Iris pigment epithelial cell (primary cell): ENCODE measurements at places on chromosomes 5 and 9.

DNA sequence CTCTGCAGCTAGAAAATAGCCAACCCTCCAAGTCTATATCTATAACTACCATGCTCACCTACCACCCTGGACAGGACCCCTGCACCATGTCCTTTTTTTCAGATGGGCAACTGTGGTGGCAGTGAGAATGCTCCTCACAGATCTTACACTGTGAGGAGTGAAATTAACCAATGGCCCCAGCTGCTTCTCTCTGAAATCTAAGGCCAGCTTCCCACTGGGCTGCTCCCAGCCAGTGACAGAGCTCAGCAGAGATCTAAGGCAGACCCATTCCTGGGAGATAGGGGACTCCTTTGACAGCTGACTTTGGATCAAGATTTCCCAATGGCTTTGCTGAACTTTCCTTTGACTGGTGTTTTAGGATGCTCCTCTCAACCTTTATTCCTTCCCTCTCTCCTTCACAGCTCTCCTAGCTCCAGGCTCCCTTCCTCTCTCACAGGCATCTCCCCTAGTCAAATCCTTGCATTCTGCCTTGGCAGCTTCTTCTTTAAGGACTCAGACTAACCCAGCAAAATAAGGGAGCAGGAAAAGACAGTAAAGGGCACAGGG is 1.6 kb upstream of the ARAP3 start:
- no peak for DNase-seq

DNA sequence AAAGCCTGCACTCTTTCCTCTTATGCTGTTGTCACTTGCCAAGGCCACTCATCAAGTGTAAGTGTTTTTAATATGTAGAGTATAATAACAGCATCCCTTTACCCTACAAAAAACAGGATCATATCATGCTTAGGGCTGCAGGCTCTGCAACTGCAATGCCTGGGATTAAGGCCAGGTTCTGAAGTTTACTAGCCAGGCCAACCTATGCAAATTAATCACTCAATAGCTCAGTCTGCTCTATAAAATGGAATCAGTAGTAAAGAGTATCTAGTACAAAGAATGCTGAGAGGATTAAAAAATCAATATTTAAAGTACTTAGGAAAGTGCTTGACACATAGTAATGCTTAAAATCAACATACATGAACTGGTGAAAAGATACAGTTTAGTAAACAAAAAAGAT is 253.3 kb downstream of the EDIL3 start:
- peak; percentile 2 for DNase-seq

DNA sequence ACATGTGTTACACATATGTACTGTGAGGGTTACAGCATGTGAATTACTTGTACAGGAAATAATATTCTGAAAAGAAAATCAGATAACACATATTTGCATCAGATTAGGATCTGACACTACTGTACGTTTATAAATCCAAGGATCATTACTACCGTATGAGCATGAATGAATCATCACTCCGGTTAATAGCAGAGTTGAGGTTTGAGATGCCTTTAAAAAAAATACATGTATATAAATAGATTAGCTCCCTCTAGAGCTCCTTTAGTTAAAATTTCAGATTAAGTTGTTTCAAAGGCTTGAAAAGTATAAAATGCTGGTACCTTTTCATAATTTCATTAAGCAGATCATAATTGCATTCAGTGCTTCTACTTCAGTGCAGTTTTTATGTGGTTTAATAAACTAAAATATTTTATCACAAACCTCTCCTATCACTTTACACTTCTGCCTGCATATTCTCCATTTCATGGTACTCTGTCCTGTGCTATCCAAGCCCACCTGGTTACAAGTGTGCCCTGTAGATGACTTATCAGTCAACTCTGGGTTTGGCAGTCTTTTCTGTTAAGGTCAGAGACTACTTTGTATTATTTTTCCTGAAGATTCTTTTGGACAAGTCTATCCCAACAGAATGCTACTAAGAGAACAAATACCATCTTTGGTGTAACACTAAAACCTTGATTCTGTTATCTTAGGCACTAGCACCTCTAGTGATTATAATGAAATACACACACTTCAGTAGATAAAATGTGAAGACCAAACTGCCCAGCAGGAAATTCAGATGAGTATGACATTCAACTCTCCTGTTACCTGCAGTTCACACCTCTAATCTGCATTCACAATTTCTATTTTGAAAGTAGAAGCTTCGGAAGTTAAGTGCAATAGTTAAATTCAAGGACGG is 48.0 kb upstream of the POU5F2 start:
- DNase-seq = peak; percentile 84

DNA sequence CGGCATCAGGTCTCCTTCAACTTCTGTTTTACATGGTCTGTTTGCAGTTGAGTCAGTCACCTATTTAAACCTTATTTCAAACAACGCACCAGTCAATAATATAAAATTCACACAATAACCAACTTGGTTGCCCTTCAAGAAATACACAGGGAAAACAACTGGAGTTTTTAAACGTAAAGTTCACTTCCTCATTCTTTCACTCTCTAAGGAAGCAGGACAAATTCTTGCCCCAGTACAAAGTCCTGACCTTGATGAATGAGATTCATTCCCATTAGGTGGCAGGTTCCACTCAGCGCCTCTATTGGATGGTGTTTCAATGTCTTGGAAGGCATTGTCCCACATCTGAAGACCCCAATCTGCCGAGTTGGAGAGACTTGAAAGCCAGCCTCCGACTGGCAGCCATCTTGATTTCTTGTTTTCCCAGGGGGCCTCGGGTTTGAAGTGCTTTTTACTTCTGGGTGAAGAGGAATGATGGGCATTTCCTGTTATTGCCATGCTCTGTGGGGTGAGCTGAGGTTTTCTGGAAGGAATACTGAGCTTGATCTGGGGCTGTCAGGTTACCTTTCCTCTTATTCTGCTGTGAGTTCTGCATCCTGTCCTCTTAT is 105.0 kb downstream of the ACER2 start:
- peak; percentile 12 for DNase-seq

- DNase-seq = peak; percentile 98
Observed at GRCh38 chr5:144189800-144190429, 19.2 kb downstream of the KCTD16 start.

DNA sequence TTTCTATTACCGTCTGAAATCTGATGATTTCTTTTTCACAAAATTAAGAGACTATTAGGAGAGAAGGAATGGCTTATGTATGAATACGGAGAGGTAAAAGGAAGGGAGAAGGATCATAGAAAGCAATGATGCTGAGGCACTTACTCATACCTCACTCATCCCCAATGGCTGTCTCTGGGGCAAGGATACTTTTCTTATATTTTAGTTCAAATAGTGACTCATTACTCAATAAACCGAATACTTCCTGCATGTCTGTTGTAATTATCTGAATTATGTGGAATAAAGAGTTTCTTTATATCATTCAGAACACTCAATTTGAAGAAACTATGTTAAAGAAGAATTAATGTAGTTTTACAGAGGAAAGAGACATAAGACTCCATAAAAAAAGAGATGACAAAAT is 284.5 kb upstream of the NUDT12 start:
- peak; percentile 54 for DNase-seq

DNA sequence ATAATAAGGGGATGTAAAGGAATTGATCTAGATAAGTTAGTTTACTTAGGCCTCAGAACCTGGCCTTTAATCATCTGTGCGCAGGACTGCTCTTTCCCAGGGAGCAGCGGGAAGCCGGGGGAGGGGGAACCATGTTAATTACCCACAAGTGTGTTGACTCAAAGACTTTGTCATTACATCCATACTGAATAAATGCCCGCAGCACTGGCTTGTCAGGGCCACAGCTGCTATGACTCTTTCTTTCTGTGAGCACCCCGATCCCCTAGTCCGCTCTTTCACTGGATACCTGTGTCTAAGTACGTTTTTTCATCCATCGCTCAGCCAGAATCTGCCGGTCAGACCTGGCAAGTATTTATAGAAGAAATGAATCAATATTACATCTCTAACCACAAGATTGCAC is 249.3 kb upstream of the DMRT1 start:
- DNase-seq = no peak

GRCh38 chr5:2805080-2805479 is 53.6 kb upstream of the IRX2 start:
- no peak for DNase-seq

DNA sequence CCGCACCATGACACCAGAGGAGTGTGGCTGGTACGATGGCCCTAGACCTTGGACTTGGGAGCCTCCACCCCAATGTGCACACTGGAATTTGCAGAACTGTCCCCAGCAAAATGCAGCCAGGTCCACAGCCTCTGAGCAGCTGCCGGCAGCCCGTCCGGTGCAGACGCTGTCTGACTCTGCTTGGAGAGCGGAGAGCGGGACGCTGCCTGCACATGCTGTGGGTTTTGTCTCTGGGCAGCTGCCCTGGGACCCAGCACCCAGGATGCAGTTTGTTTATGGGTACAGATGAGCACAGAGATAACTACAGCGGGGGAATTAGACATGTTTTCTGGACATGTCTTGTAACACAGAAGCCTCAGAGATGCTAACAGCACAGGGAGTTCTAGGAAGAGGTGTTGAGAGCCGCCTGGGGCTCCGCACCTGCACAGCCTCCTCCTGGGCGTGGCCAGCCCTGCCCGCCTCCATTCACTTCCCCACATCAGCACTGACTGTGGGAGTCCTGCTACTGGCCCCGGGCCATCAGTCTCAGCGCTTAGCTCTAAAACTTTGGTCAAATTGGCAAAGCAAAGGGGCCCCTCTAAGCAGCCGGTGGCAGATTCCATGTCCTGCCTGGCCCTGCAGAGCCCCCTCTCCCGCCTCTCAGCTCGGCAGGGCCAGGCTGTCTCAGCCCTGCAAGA is 159.6 kb downstream of the IRX2 start:
- DNase-seq = no peak

- peak; percentile 86 for DNase-seq
Observed at GRCh38 chr5:128695791-128696530, 157.9 kb upstream of the FBN2 start.

- DNase-seq = peak; percentile 86
Observed at GRCh38 chr9:113620377-113621161, 157.0 kb downstream of the RGS3 start.

DNA sequence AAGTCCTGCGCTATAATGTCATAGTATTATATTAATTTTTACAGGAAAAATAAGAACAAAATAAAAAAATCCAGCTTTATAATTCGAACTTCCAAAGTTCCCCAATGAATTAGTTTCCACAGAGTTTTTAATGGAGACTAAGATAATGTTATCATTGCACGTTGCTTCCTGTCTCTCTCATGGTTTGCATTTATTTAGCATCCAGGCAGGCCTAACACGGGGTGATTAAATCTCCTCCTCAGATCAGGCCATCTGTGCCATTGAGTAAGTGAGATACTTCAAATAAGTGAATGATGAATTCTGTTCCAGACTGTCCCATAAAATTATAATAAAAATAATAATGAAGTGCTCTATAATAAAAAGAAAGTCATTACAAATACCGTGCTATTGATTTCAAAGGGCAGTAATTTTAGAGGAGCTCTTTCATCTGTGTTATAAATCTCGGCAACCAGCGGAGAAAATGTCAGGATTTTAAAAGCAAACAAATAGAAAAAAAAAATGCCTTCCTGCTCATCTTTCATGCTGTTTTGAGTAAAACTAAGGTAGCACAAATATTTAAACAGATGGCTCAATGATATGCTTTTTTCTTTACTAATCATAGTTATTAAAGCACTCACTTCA is 570.6 kb upstream of the ZNF608 start:
- peak; percentile 41 for DNase-seq

DNA sequence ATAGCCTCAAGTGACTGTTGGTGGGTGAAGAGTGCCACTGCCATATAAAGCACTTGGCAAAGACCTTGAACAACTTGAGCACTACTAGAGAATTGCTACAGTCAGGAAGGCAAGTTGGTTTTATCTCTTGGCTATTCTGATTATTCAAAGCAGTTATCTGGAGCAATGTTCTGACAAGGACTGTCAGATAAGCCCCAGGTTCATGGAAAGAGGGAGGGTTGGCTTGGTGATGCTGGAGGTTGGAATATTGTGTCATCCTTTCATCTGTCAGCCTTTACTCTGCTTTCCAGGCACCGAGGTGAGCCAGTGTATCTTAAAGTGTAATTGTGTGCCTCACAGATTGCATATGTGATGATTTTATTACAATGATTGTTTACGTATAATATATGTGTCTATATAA is 548.4 kb upstream of the ZNF608 start:
- DNase-seq = no peak

DNA sequence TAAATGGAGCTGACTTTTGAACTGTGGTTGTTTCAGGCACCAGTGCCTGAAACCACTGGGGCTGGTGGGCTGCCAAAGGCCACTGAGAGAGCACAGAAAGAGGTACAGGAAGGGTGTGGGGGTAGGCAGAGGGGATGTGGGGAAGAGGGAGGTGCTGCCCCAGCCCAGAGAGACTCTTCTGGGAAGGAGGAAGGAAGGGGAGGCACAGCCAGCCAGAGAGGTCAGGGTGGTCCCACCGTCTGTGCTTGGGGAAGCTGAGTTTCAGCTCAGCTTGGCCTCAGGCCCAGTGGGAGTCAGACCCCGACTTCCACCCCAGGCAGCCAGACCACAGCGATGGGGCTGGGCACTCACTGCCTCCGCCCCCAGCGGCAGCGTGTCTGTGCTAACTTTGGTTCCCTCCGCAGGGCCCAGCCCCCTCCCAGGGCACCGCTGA is 8.6 kb upstream of the PHYKPL start:
- DNase-seq = no peak

GRCh38 chr5:169970339-169970738 is 10.0 kb downstream of the INSYN2B start:
- DNase-seq = no peak

GRCh38 chr5:73447530-73448462 is 781 bp downstream of the FOXD1 start:
- peak; percentile 64 for DNase-seq

- DNase-seq = no peak
Observed at GRCh38 chr9:23683611-23684061, 142.4 kb downstream of the ELAVL2 start.

- DNase-seq = no peak
Observed at GRCh38 chr5:53713978-53714666, 153.7 kb downstream of the NDUFS4 start.

DNA sequence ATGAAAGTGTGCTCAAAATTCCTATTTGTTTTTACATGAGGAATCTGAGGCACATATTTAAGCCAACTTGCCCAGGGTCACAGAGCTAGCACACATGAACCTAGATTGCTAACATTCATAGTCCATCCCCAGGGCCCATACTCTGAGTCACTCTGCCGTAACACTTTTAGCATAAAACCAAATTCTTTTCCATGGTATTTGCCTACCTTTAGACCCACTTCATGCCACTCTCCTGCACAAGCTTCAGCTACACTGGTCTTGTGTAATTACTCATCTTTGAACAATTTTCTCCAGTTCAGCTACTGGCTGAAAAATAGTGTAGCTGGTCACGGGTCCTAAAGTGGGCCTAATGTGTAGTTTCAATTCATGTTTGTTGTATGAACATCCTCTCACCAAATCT is 200.7 kb downstream of the SLC12A2 start:
- no peak for DNase-seq

DNA sequence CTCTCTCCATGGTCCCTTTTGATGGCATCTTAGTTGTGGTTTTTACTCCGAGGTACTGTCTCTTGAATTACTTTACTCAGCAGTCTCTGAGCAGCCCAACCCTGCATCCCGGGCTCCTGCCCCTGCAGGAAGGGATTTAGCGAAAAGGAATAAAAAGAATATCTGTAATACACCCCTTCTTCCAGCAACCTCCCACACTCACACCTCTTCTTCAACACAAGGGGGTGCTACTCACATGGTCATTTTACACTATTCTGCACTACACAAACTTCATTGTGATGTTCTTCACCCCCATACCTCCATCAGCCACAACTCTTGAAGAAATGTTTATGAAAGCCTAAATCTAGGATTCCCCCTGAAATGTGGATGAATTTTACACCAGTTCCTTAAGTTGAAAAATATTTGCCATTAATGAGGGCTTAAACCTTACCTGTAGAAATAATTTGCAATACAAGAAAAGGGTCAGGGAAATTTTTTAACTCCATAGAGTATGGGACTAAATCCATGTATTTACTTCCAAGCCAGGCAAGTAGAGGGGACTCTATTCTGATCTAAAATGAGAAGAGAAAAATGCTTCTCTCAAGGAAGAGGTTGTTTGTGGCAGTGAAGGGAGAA is 26.0 kb downstream of the TPD52L3 start:
- DNase-seq = peak; percentile 78
